ENCODE measurements at places on chromosomes 4 and X. TPM values are rescaled to one million over a fixed set of nuclear protein-coding genes. Genes with fewer than 3 reads are reported as not detected.

DNA sequence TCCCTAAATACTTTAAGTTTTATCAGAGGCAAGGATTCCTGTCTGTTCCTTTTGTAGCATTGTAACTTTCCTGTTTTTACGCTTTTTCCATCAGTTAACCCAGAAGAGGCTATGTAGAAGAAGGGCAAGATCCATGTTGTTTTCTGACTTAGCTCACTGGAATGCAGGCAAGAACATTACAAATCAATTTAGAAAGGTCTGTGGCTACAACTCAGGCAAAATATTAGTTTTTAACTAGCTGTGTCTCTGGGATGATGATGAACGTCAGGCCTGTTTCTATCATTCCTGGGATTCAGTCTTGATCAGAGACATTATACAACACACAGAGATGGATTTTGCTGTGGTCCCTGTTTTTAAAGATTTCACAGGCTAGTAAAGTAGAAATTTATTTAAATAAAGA lies 813.0 kb upstream of the POU3F4 start:
- no peak for DNase-seq

DNA sequence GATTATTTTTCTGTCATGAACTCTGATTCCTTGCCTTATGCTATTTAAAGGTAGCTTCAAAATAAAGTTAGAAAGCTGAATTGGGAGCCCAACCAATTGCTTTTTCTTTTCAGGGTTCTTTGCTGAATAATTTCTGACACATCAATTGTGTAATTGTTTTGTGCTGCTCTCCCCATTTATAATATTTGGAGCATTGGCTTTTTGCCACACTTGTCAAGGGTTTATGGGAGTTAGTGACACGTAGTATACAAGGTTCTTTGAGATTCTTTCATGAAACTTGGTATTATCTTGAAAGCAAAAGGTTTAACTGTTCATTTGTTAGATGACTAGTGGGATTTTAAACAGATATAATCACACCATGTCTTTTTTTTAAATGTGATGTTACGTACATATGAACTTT lies 80.9 kb downstream of the POLA1 start:
- DNase-seq = no peak

The FGFBP2 gene
- total RNA-seq = not detected

DNA sequence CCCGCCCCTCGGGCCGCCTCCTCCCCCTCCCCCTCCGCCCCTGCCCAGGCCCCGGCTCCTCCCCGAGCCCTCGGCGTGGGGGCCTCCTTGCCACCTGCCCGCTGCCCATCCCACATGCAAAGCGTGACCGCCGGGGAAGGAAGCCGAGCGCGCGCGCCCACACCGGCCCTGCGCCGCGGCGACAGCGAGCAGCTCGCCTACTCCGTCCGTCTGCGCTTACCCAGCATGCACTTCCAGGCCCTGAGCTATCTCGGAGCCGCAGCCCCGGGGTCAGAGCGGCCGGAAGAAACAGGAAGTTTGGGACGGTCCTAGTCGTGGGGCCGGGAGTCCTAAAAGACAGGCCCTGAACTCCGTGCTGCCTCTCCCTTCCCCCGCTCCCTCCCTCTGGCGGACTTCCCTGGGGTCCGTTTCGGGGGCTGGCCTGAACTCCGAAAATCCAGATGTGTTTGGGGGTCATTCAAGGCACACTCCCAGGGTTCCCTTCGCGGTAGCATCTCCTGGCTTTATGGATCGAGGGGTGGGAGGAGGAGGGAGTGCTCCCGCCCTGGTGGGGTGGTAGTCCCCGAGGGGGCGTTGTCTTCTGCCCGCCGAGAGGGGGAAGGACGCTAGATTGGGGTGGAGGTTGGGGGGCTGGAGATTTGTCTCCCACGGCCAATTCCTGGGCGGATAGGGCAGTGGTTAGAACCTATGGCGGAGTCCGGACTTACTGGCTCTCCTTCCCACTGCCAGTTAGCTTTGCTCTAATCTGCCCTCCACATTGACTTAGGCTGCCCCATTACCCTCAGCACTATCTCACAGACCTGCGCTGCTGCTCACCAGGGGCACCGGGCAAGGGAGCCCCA lies 25.0 kb upstream of the BCORL1 start:
- DNase-seq = no peak

- DNase-seq = no peak
These were observed 76.0 kb downstream of the PJA1 start for GRCh38 chrX:69089203-69089602.

- no peak for DNase-seq
These were observed 60.1 kb downstream of the FAM53A start for GRCh38 chr4:1623821-1624518.

DNA sequence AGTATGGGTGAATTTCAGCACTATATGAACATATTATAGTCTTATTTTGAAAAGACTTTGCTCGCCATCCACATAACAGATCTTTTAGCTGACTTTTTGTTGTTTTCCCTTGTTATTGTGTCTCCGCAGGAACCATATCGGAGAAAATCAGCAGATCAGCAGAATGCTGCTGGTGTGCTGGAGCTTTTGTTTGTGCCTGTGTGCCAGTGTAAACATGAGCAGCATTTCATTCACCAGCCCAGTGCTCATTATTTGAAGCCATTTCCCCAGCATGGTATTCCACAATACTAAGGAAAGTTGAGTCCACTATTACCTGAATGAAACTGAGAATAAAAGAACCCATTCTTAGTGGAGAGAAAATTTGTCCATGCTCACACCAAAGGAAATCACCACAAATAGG lies 261.8 kb upstream of the ARX start:
- DNase-seq = no peak
